Caco-2 (cell line): ENCODE measurements at places on chromosomes 7 and 10. TPM values are rescaled to one million over a fixed set of nuclear protein-coding genes. Genes with fewer than 3 reads are reported as not detected.

- no peaks in the 10 kb centered on the region for H3K36me3 ChIP-seq
- no peak overlapping the region for H3K4me3 ChIP-seq
- H3K27me3 ChIP-seq = no peaks in the 10 kb centered on the region
- no peaks in the 10 kb centered on the region for H3K4me1 ChIP-seq
- no peak for DNase-seq
- H3K27ac ChIP-seq = no peak overlapping the region
These were observed 8.5 kb downstream of the ARL4A start for GRCh38 chr7:12695965-12696364.

- no peak for DNase-seq
- H3K27ac ChIP-seq = no peak overlapping the region
- no peaks in the 10 kb centered on the region; the same call in 1 of the 2 replicates for H3K36me3 ChIP-seq
- no peaks in the 10 kb centered on the region for H3K27me3 ChIP-seq
These were observed 180.9 kb downstream of the CDK14 start for GRCh38 chr7:90777041-90777440.

The SYT15 gene
- total RNA-seq = 0.43 and 0.60 TPM in 2 replicates

DNA sequence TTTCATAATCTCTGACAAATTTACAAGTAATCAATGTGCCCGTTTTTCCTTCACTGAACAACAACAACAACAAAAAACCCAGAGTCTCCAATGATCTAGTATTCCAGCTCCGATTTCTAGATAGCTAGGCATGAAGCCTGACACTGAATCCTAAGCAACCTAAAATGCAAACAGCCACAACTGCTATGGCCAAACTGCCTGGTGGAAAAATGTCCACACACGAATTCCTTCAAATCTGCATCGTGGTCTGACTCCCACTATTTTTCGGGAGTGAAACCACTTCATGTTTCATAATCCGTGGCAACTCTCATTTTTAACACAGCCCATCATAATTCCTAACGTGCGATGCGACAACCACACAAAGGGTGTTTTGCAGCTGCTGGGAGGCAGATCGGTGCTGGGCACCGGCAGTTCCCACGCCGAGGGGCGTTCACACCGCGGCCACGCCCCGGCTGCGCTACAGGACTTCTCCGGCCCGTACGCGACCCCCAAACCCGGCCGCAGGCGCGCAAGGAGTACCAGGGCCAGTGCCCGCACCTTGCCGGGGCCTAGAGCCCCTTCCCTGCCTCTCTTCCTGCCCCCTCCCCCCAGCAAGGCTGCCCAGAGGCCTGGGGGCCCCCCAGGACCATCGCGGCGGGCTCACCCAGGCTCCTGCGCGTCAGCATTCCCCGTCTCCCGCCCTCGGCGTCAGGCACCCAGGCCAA lies 814 bp downstream of the RUFY2 start:
- H3K27me3 ChIP-seq = no peaks in the 10 kb centered on the region
- H3K4me1 ChIP-seq = peaks cover 7% of the 10 kb centered on the region; the same call in 1 of the 2 replicates
- no peaks in the 10 kb centered on the region for H3K36me3 ChIP-seq
- H3K27ac ChIP-seq = peak overlapping the region; percentile 97
